ENCODE measurements at places on chromosomes 7 and 10.

- no peak for DNase-seq
Measured at GRCh38 chr7:112058686-112059085, 147.5 kb downstream of the DOCK4 start.

- DNase-seq, result no peak
Measured at GRCh38 chr7:139183878-139184338, 47.1 kb upstream of the UBN2 start.

DNA sequence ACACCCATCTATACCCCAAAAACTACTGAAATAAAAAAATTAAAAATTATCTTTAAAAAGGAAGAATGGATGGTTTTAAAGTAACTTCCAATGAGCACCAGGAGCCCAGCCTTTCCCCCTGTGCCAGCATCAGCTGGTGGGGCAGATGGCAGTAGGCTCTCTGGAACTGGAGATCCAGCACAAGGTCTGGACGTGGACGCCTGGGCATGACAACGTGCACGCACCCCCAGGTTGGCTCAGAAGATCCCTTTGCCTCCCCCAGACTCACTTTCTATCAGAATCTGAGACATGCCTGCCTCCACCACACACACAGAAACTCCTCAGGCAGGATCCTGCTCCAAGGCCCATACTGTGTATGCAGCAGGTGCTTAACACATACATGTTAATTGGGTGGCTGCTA lies 35.8 kb downstream of the TCERG1L start:
- no peak for DNase-seq

DNA sequence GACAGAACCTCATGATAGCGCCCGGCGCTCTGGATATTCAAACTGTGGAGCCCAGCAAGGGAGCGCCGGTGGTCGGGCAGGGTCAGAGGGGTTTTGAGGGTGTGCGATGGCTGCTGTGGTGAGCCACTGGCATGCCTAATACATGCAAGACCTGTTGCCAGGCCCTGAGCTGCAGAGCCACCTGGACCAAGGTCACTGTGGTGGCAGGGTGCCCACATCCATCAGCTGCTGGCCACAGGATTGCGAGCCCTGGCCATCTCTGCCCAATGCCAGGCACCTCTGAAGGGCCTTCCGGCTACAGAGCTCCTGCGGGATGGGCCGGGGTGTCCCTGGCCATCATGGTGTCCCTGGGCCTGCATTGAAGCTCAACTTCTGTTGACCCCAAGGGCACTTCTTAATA lies 123.0 kb upstream of the TNRC18 start:
- no peak for DNase-seq
